ENCODE measurements at places on chromosomes 4 and X. TPM values are rescaled to one million over a fixed set of nuclear protein-coding genes. Genes with fewer than 3 reads are reported as not detected.

CLDN2 gene
- polyA plus RNA-seq: 56.8 TPM

MAGEB2 gene
- polyA plus RNA-seq: not detected

FRG2 gene
- polyA plus RNA-seq: not detected

AFF2 gene
- 5.6 TPM for polyA plus RNA-seq

HPSE gene
- polyA plus RNA-seq: 1.6 TPM

MCF2 gene
- 1.5 TPM for polyA plus RNA-seq

SLC7A11 gene
- 1.7 TPM for polyA plus RNA-seq

ITM2A gene
- 108 TPM for polyA plus RNA-seq

DOCK11 gene
- 19.9 TPM for polyA plus RNA-seq

XAGE5 gene
- not detected for polyA plus RNA-seq
